ENCODE measurements at places on chromosomes 2 and 18. TPM values are rescaled to one million over a fixed set of nuclear protein-coding genes. Genes with fewer than 3 reads are reported as not detected.

LDLRAD4 gene
- total RNA-seq = 19.4 TPM

ASB18 gene
- total RNA-seq = not detected

ADD2 gene
- total RNA-seq = 42.9 TPM

USP34 gene
- 59.5 TPM for total RNA-seq

- no peak for DNase-seq
Observed at GRCh38 chr18:27541293-27541692, 356.2 kb upstream of the CHST9 start.

GRCh38 chr2:146873646-146874259 lies 971.1 kb upstream of the ACVR2A start:
- DNase-seq = no peak

DNA sequence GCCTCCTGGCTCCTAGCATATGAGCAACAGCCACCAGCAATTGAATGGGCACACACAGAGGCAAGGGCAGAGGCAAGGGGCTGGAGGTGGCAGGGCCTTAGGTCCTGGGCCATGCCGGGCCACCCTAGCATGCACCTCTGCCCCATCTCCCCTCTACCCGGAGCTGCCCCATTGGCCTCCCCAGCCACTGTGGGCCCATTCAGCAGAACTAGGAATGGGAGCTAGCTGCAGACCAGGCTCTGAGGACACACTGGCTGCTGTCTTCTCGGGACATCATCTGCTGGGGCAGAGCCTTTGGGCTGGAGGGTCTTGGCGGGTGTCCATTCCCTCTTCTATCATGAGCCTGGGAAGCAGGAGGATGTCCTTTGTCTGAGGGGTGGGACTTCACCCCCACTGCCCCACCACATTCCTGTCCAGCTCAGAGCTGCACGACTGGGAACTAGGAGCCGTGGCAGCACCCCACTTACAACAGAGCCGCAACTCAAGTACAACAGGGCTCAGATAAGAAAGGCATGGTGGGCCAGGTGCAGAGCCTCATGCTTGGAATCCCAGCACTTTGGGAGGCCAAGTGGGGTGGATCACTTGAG lies 800 bp downstream of the VIL1 start:
- no peak for DNase-seq

DNA sequence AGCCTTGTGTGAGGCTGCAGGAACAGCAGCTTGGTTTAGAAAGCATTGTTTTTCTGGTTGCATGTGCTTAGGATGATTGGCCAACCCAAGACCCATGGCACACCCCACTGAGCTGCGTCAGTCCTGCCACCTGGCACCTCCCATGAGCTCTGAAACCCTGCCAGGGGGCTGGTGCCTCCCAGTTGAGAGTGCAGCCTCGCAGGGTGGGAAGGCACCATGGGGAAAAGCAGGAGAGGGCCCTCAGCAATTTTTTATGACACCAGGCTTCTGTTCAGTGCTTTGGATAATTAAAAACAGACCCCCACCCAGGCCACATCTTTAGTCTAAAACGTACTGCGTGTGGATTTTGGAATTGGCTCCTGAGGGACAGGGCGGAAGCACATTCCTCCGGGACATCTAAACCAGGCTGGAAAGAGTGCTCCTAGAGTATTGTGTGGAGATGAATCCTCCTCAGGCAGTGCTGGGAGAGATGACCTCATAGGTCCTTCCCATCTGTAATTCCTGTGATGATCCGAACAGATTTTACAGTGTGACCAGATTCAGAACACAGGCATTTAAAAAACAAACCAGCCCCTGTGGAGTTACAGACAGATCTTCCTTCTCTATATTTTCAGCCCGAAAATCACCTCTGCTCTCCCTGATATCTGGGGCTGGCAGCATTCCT lies 438.3 kb downstream of the ZNF521 start:
- DNase-seq = no peak

Measured in activated naive CD4-positive, alpha-beta T cell treated with anti-CD3 and anti-CD28 coated beads for 36 hours (primary cell).